ENCODE measurements at places on chromosomes 7 and 10.

GRCh38 chr7:7157177-7157886 is 25.0 kb upstream of the C1GALT1 start:
- DNase-seq = peak; percentile 68

GRCh38 chr7:12173671-12174070 is 37.4 kb upstream of the TMEM106B start:
- no peak for DNase-seq

- no peak for DNase-seq
Measured at GRCh38 chr7:17559388-17559787, 260.9 kb downstream of the AHR start.

- DNase-seq = no peak
Measured at GRCh38 chr7:106423821-106424475, 139.2 kb upstream of the NAMPT start.

DNA sequence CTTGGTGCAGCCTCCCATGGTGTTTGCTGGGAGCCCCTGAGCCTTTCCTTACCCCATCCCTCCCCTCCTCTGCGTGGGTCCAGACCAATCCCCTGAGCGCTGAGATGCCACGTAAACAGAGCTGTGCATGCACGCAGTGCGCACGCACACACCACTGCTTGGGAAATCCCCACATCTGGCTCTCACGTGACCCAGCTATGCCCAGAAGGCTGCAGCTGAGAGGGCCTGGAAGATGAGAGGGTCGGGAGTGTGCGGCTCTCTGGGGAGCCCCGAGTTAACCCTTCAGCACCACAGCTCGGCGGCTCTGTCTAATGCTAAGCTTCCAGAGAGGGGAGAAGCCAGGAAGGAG is 177.2 kb downstream of the SH3PXD2A start:
- DNase-seq = peak; percentile 96

GRCh38 chr10:72171175-72171630 is 44.6 kb upstream of the ANAPC16 start:
- DNase-seq = peak; percentile 12

DNA sequence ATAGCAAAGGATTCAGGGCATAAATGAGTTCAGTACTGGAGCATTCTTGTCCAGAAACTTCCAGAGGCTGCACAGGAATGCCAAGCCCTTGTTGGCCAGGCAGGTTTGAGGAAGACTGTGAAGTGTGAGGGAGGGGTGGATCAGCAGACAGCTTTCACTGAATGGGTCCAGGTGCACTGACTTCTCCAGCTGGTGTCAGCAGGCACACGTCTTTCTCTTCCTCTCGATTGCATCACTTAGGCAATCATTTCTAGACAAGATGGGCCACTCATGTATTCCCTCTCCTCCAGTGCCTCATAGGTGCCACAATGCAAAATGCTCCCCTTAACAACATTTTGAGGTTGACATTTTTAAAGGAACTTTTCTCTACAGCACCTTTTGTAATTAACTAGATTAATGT is 15.6 kb upstream of the PLEKHS1 start:
- no peak for DNase-seq

DNA sequence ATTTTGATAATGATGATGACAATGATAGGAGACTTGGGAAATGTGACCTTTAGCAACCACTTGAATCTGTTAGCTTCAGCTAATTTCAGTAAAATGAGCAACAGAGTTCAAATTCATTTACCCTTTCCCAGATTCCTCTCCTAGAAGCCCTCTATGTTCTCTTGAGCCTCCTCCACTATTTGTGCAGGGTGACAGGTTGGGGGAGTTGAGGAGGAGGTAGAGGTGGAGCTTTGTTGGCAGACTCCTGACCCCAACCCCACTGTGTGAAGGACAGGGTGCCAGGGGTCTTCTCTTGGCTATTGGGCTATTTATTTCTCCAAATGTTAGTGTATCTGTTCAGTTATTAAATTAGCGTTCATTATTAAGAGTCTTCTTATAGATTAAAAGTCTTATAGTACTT is 422.3 kb downstream of the GFRA1 start:
- DNase-seq = no peak

DNA sequence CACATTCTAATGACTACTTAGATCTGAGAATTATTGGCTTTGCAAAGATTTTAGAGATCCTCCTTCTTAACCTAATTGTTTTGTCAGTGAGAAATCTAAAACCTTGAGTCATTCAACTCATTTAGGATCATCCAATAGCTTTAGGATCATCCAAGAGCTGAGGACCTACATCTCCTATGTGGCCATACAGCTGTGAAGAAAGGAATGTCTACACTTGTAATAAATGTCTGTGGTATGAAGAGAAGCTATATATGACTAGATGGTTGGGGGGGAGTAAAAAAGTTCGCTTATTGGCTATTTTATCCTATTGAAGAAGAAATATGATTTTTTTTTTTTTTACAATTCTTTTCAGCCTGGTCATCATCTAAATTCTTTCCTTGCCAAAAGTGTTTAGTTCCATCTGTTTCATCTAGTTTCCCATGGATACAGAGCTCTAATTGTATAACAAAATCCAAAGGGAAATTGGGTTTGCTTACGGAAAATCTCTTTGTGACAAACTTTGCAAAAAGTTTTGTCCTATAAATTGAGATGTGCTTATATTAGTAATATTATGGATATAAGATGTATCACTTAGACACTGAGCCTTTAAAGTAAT is 196.7 kb downstream of the PRKG1 start:
- DNase-seq = no peak

GRCh38 chr7:116653204-116653603 is 18.8 kb upstream of the MET start:
- peak; percentile 71 for DNase-seq

- DNase-seq = no peak
Measured at GRCh38 chr10:53839440-53840039, 961.5 kb downstream of the PCDH15 start.

- DNase-seq = no peak
Measured at GRCh38 chr10:88794731-88795130, 7.8 kb upstream of the LIPM start.

- no peak for DNase-seq
Measured at GRCh38 chr7:33841705-33842129, 63.6 kb upstream of the BMPER start.

DNA sequence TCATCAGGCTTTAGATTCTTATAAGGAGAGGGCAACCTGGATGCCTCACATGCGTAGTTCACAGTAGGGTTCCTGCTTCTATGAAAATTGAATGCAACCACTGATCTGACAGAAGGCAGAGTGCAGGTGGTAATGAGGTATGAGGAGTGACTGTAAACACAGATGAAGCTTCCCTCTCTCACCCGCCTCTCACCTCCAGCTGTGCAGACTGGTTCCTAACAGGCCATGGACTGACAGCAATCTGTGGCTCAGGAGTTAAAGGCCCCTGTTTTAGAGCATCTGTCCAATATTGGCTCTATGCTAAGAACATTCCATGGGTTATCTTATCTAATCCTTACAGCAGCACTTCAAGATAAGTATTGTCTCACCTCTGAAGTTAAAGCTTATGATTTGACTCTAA is 213.5 kb upstream of the NRP1 start:
- no peak for DNase-seq

DNA sequence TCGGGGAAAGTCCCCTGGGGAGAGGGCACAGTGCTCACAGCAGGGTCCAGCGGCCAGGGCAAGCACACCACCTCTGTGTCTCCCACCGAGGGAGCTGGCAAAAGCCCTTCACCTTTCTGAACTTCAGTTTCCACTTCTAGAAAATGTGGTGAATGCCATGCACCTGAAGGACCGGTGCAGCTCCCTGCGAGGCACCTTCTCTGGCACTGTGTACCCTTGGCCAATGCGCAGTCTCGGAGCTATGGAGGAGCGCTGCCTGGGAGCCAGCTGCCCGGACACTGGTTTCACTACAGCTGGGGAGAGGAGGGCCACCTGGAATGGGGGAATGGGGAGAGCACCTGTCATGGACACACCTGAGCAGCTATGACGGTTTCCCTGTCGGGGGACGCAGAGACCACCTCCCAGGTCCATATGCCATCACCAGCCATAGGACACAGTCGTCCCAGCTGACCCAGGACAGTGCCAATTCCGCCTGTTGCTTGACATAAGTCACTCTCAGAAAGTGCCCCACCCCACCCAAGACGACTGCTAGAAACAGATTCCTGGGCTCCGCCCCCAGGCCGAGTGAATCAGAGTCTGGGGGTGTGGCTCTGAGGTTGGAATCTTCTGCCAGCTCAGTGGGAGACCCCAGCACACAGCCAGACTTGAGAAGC is 16.8 kb downstream of the RASGEF1A start:
- no peak for DNase-seq

GRCh38 chr7:157010588-157011332 is at the start of gene MNX1:
TSS of gene MNX1 (minus strand) at chr7:157010663. CDS start at chr7:157010350, 313 bp downstream.
- DNase-seq = no peak

GRCh38 chr10:102647443-102648268 is 3.4 kb downstream of the TRIM8 start:
- DNase-seq = no peak

DNA sequence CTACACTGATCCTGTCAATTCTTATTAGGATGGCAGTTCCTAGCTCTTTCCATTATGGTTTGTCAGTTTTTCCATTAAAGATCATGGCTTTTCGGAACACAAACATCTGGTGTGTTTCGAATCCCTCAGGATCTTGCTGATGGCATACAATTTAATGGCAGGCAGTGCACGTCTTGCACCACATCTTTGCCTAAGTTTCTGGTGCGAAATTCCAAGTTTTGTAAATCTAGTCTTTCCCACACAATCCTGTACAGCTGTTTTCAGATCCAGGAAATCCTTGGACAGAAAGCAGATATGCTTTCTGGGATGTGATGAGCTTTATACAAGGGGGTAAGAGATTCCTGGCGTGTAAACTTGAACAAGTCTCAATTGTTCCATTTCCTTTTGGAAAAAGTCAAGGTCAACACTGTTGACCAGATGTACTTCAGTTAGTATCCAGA is 224.3 kb upstream of the PHYHIPL start:
- DNase-seq = no peak

- no peak for DNase-seq
Measured at GRCh38 chr7:35726654-35727053, 31.7 kb upstream of the HERPUD2 start.

GRCh38 chr7:41323806-41324205 is 379.1 kb downstream of the INHBA start:
- DNase-seq = no peak

GRCh38 chr7:137990251-137990941 is 11.5 kb downstream of the CREB3L2 start:
- peak; percentile 29 for DNase-seq

- DNase-seq = no peak
Measured at GRCh38 chr10:20809631-20810030, 87.5 kb downstream of the NEBL start.

- no peak for DNase-seq
Measured at GRCh38 chr7:116583653-116584052, 58.8 kb downstream of the CAV1 start.

- peak; percentile 24 for DNase-seq
Measured at GRCh38 chr7:32890010-32890792, 1.4 kb downstream of the KBTBD2 start.

DNA sequence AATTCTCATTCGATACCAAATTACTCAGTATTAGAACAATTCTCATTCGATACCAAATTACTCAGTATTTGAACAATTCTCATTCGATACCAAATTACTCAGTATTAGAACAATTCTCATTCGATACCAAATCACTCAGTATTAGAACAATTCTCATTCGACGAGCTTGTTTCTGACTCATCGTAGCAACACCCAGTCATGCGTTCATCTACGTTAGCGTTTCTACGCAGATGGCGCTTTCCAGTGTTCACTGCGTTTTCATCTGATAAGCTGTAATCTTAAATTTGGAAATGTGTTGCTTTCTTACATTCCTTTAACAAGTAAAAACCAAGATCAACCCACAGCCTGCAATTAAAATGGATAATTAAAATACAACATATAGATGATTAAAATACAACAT is 276.3 kb downstream of the ZMYND11 start:
- no peak for DNase-seq

- no peak for DNase-seq
Measured at GRCh38 chr7:29647020-29647654, 83.5 kb downstream of the PRR15 start.

DNA sequence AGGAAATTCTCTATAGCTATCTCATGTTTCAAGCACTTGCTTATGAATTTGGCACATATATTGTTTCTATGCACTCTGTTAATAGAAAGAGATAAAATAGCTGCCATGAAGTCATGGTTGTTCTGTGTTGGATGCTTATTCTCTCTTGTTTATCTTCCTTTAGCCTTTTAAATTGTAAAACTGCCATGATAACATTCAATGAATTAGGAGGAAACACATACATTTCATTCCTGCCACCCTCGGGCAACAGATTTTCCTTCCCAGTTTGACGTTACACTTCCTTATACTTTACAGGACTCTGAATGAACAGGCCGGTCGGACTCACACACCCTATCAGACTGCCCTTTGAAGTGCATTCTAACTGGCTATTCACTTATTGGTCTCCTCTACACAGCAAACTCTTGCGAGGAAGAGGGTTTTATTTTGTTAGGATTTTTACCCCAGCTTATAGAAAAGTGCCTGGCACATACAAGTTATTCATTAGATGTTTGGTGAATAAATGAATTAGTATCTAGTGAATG is 65.7 kb upstream of the FERD3L start:
- DNase-seq = no peak

DNA sequence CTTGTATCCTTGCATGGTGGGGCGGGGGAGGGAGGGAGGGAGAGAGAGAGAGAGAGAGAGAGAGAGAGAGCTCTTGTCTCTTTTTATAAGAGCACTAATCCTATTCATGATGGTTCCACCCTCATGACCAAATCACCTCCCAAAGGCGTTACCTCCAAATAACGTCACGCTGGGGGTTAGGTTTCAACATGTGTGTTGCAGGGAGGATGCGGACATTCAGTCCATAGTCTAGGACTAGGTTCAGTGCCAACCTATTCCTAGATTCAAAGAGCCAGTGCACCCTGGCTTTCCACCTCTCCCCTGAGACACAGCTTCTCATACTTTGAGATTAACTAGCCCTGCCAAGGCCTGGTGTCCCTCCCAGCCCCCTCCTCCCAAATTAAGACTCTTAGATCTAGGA is 123.0 kb downstream of the GRK5 start:
- no peak for DNase-seq

GRCh38 chr10:7563368-7563767 is 103.4 kb downstream of the ITIH5 start:
- DNase-seq = no peak

DNA sequence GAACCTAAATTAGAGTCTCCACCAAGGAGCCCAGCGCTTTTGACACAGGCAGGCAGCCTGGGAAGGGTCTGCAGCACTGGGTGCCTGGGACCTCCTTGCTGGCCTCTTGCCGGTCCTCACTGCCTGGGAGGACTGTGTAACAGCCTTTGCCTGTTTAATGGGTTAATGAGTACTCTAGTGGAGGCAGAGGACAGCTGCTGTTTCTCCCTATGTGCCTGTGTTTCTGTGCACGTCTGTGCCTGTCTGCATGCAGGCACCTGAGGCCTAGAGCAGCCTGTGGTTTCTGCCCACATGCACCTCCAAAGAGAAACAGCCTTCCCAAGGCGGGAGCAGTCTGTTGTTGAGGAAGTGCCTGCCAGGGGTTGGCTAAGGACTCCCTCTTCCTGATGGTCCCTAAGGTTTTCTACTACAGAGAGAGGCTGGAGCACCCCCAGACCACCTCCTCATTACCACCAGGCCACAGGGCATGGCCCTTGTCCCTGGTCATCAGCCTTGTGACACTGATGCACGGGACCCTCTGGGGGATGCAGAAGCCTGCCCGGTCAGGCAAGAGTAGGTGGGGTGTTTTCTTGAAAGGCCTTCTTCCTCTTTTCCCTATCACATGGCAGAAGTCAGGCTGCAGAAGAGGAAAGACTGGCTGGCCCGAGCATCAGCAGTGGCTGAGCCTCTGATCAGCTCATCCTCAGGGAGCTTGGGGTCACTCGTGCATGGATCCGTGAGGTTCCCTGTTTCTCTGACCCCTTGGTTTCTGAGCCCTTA is 14.2 kb downstream of the SLC29A3 start:
- DNase-seq = no peak

GRCh38 chr10:84539216-84539615 is 210.8 kb downstream of the CCSER2 start:
- no peak for DNase-seq

All from AG08396 (cell line).